ENCODE measurements at places on chromosomes 5 and 9.

- no peak for DNase-seq
Measured at GRCh38 chr9:2215921-2216441, 200.8 kb downstream of the SMARCA2 start.

DNA sequence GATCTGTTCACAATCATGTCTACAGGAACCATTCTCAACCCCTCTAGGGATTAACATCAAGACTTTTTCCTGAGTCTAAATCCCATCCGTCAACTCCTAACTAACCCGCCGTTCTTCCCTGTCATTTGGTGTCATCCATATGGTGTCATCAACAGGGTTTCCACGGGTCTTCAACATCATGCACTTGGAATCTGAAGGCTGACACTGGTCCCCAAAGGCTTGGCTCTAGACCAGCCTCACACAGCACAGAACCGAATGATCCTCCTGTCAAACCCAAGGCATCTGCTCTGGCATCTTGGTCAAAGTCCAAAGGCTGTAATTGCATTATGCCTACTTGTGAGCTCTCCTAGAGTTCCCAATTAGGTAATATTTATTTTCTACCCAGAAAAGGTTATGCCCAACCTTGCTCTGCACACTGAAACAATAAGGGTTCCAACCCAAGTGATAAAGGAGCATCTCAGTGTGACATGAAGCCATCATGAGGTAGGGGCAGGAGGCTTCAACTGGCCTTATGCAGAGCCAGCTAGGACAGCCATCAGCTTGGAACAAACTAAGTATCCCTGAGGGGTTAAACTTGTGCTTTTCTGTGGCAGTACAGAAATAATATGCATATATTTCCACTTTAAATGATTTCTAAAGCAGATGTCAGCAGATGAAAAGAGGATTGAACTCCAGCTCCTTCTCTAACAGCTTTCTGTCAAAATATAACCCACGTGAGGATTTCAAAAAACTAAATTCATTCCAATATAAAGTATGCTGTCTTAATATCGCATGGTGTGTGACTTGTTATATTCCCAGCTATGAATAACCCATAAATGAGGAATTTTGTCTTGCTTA, 13.9 kb downstream of the ENC1 start:
- DNase-seq, result no peak

DNA sequence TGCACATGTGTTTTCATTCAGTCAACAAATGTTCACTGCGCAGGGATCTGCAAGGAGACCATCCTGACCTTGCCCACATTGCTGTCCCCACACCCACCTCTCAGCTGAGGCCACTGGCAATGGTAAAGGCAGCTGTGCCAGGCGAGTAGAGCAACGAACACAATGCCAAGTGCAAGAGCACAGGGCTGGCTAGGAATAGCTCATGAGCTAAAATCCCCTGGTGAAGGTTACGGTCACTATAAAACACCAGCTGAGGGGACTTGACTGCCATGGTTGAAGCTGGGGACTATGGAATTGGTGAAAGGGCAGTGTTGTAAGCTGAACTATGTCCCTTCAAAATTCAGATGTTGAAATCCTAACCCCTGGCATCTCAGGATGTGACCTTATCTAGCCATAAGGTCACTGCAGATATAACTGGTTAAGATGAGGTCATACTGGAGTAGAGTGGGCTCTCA, 96.1 kb downstream of the OTULIN start:
- no peak for DNase-seq

GRCh38 chr9:111035543-111036428, 2.5 kb downstream of the LPAR1 start:
- no peak for DNase-seq

DNA sequence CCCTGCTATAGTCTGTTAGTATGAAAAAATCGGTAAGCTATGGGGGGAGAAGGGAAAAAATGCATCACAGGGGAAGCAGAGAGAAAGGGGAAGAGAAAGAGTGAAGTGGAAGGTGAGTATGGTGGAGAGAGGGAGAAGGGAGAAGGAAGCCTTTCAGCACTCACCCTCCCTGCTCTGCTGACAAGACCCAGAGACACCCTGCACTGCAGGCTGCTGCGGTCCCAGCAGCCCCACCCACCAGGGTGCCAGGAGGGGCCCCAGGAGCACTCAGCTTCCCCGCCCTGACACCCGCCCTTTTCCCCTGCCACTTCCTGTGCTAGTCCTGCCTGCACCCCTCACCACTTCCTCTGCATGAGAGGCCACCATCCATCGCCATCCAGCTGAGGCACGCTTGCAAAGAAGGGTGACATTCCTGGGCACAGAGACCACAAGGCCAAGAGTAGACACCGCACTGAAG, 12.7 kb downstream of the STK10 start:
- no peak for DNase-seq

DNA sequence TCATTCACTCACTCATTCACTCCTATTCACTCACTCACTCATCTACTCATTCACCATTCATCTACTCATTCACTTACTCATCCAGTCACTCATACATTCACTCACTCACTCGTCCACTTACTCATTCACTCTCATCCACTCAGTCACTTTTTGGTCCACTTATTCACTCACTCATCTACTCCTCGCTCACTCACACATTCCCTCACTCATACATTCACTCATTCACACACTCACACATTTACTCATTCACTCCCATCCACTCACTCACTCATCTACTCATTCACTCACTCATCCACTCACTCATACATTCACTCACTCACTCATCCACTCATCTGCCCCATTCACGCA, 27.7 kb downstream of the WNK2 start:
- no peak for DNase-seq

- no peak for DNase-seq
Measured at GRCh38 chr5:135705141-135705631, 126.4 kb upstream of the CXCL14 start.

- no peak for DNase-seq
Measured at GRCh38 chr9:104972242-104972866, 44.4 kb upstream of the ABCA1 start.

DNA sequence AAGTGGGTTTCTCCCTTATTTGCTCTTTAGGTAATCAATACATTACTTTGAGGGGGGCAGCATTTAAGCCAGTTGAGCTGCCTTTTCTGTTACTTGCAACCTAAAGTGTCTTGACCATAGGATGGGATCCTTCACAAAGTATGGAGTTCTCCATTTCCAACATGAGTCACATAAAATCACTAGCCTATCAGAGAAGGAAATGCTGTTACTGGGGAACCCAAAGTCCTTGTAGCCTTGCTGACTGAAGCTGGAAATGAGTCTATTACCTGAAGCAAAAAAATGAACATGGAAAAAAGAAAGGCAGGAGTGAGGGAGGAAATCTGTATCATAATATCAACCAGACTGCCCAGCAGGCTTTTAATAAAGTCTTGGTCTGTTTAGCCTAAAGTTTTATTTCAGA, 42.8 kb upstream of the SLIT3 start:
- no peak for DNase-seq
